ENCODE measurements at places on chromosomes 3 and 15.

GRCh38 chr3:28232659-28233058, 8.8 kb upstream of the CMC1 start:
- DNase-seq, result no peak

- DNase-seq, result no peak
Measured at GRCh38 chr3:46293991-46294833, 52.0 kb downstream of the CCR3 start.

DNA sequence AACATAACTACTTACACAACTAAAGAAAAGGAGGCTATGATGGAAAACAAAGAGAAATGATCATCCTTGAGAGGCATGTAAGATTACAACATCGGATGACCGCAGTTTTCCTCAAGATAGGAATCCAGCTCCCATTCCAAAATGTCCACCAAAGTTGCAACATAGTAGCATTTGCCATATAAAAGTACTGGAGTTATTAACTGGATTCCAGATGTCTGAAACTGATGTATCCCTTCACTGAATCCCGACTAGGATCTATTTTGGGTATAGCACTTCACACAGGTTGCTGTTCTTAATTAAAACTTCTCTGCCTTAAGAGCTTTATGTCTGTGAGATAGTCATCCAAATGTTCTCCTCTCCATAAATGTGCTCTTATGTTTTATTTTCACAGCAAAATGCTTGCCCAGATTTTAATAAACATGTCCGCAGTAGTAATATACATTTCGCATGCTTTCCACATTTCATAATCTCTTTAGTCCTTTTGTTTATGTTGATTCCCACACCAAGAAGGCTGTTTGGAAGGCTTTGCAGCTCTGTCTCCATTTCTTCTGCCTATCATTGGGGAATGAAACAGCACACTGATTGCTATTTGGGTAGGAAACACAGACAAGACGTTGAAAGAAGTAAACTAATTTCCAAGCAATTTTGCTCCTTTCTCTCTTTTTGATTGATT, 716.5 kb upstream of the CFAP20DC start:
- no peak for DNase-seq

DNA sequence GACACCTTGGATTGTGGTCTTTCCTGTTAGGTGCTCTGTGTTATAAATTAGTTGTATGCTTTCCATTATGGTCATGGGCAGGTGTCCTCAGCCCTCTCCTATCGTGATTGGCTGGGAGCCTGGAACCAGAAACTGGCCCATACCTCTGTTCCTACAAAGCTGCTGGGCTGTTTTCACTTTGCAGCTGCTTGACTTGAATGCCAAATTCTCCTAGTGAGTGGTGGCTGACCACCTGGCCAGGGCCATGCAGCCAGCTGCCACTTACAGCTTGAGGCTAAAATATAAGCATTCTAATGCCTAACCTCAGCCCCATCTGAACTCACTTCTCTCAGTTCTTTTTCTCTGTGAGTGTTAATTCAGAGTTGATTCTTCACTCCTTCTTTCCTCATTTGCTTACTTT, 239.3 kb upstream of the GBE1 start:
- no peak for DNase-seq

DNA sequence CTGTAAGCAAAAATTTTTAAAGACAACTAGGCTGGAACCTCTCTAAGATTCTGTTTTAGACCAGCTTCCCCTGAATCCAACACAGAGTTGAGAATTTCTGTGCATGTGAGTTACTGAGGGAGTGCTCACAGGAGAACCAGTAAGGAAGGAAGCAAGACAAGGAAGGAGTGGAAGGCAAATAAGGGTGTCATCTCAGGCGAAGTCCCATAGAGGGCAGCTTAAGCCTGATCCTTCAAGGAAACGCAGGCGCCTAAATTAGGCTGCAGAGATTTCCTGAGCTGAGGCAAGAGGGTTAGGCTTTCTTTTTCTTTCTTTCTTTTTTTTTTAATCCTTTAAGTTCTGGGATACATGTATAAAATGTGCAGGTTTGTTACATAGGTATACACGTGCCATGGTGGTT, 36.2 kb upstream of the COL6A6 start:
- peak; percentile 24 for DNase-seq

- no peak for DNase-seq
Measured at GRCh38 chr15:85992224-85992623, 87.4 kb upstream of the AGBL1 start.

GRCh38 chr15:62975515-62975914, 67.0 kb upstream of the TPM1 start:
- no peak for DNase-seq
